Stimulated activated CD4-positive, alpha-beta T cell treated with anti-CD3 and anti-CD28 coated beads, TNF-alpha, amount 100 ng/mL, for 4 hours (primary cell): ENCODE measurements at places on chromosomes 7 and 10.

DNA sequence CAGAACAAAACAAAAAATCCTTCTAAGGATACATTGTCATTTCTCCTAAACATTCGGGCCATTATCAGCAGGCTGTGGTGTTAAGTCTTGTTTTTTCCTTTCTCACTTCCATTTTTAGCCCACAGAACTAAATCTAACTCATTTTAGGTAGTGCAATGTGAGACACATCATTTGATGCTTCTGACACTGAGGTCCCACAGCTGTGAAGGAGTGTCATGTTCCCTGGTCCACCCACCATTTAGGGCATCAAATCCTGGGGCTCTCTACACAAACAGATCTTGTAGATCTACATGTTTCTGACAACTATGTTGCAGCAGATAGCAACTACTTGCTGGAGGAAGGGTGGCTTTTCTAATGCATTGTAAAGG lies 232.5 kb upstream of the IGFBP3 start:
- DNase-seq: no peak

DNA sequence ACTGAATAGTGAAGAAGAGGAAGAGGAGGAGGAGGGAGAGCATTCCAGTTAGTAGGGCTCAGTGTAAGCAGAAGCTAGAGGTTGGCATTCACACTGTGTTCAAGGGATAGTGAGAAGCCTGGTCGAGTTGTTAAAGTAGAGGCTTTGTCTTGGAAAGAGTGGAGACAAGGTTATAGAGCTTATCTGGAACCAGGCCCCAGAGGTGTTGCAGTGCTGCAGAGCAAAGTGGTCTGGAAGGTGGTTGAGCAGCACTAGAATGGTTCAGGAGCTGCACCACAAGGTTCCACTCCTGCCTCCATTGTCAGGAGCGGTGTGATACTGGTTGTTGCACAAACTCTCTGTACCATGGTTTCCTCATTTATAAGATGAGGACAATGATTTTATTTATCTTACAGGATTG lies 8.8 kb upstream of the PCGF5 start:
- no peak for DNase-seq

DNA sequence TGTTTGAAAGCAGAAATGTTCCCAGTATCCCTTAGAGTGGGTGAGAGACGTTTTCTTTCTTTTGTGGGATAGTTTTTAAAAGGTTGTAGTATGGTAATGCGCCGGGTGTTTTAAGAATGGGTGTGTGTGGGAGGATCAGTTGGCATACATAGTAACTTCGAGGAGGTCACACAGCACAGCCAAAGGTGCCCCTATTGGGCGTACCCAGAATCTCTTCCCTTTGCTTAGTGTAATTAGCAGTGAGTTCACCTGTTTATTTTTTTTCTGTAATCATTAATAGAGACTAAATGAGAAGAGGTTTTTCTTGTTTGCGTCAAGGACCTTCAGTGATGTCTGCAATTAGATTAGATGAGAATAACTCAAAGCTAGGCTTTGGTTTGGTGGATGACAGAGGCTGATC lies 1.5 kb downstream of the PLEKHA8 start:
- DNase-seq: no peak

DNA sequence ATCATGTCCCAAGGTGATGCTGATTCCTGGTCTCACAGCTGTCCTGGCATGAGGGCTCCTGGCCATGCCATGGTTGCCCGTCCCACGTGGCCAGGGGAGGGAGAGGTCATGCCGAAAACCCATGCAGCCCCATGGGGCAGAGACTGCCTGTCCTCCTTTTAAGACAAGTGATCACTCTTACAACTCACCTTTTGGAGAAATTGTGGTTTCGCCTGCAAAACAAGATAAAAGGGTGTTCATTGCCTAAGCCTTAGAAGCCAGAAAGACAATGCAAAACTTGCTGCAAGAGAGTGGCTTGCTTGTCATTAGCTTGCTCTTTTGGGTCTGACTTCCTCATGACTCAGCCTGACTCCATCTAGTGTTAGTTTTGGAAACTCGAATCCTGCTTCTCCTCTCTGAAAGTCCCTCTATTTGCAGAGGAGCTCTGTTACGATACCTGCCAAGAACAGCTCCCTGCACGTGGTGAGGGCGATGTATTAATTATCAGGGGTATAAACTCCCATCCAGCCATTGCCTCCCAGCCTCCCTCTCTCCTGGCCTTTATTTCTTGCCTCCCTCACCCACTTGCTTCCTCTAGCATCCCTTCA lies 26.7 kb downstream of the TMEM273 start:
- DNase-seq: no peak

- no peak for DNase-seq
Observed at GRCh38 chr10:91603931-91604331, 28.9 kb downstream of the PPP1R3C start.

GRCh38 chr7:44381494-44382220 lies 56.3 kb upstream of the CAMK2B start:
- no peak for DNase-seq

GRCh38 chr10:90111671-90112070 lies 410.3 kb downstream of the KIF20B start:
- DNase-seq: no peak

DNA sequence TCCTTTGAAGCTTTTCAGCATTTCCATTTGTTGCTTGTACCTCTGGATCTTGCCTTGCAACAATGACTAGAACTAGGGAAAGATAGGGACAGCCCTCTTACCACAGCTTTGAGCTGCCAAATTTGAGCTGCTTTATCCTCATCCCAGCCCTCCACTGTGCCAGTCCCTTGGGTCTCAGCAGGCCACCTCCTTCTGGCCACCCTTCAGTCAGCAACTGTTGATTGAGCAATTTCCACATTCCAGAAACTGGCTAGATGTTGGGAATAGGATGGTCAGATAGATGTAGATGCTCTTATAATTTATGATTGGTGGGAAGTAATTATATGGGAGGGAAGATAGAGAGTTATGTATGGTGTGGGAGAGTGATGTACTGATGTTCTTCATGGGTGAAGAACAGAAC lies 100.1 kb downstream of the ST7 start:
- DNase-seq: no peak

DNA sequence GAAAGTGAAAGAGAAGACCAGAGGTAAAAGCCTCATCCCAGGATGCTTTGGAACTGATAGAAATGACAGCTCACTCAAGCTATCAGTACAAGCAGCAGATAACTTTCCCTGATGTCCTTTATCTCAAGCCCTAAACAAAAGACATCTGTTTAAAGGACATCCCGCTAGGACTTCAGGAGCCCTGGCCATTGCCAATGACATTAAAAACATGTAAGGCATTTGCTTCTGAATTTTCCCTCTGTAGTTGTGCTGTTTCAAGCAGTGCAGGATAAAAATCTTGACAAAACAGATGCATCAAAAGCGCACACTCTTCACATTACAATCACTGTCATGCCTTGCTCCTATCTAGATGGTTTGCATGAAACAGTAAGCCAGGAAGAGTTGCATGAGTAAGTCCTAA lies 159.8 kb downstream of the AOAH start:
- no peak for DNase-seq

DNA sequence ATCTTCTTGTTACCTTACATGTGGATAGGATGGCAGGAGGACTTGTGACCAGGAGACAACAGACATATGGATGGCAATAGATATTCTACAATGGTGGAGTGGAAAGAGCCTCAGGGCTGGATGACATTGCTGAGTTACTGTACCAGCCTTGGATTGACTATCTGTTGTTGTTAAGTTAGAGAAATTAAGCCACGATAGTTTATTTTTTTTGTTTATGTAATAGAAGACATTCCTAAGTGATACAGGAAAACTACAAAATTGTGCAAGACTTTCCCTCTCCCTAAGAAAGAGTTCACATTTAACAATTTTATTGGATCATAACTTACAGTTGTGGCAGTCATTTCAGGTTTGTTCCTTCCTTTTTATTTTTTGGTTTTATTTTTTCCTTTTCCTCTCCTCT lies 230.7 kb upstream of the CACNA2D1 start:
- DNase-seq: no peak

- no peak for DNase-seq
Observed at GRCh38 chr7:110718503-110719205, 372.3 kb upstream of the LRRN3 start.

DNA sequence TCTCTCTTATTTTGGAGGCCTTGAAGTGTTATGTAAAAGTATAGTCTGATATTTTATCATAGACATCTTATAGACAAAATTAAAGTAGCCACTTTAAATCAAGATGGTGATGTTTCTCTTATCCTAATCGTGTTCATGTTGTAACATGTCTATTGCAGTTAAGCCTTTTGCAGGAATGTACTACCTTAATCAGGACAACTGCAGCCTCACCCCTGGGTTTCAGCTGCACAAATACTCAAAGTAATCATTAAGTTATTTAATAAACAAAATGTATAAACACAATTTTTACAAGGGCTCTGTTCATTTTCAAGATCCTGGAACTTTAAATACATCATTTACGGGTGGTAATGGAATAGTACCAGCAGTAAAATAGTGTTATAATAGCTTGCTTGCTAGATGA lies 14.4 kb upstream of the KIF5B start:
- DNase-seq: no peak

DNA sequence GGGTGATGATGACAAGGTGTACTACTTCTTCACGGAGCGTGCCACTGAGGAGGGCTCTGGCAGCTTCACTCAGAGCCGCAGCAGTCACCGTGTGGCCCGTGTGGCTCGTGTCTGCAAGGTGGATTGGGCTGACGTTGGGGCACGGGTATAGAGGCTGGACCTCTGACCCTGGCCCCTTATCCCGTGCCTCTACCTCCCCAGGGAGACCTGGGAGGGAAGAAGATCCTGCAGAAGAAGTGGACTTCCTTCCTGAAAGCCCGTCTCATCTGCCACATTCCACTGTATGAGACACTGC lies 8.4 kb downstream of the MRPL43 start:
- no peak for DNase-seq

DNA sequence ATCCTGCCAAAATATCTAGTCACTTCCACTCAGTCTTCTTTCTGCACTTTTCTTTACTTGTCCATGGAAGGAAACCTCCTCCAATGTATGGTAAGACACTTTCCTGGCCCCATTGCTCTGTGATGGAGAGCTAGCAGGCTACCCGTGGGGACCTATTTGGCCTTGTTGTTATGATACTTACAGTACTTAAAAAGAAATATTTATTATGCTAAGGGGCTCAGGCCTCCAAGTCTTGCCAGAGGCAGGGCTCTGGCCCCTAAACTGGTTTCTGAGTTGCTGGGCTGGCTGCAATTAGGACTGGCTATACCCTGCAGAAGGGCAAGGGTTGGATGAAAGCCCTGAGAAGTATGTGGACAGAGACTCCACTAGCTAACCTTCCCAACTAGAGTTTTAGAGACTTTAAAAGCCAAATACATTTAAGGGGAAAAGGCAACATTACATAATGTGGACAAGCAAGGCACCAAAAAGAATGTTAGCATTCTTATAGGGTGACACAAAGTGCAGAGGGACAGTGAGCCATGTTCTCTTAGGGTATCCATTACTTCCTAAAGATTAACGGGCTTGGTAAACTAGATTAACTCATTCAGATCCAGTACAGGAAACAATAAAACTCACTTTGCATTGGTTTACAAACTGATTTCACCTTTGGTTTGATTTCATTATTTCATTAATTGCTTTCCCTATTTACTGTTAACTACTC lies 84.9 kb upstream of the INHBA start:
- DNase-seq: no peak

DNA sequence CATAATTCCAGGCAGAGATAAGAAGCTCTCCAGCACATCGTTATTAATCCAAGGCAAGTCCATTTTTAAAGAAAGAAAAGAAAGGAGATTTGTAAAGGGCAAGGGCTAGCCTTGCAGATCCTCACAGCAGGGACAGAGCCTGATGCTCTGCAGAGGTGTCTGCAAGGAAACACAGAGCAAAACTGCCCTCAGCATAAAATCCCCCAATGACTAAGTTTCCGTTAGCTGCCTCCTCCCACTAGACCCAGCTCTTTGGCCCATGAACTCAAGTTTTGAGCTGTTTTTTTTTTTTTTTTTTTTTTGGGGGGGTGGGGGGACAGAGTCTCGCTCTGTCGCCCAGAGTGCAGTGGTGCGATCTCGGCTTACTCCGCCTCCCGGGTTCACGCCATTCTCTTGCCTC lies 300.7 kb downstream of the MTERF1 start:
- no peak for DNase-seq
